HCEC 1CT (cell line): ENCODE measurements at places on chromosomes 6 and 20.

DNA sequence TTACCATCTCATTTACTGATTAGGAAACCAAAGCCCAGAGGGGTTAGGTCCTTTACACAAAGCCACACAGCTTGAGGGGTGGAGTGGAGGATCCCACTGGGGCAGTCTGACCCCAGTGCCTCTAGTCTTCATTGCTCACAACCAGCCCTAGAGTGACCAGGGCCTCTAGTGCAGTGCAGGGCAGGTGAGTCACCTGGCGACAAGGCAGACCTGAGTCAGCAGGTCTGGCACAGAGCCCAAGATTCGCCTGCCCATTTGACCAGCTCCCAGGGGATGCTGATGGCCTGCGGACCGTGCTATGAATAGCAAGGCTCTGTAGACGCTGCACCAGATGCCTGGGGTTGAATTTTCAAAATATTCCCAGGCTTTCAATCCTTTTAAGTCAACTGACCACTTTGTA lies 29.9 kb downstream of the CDH26 start:
- no peak for DNase-seq

DNA sequence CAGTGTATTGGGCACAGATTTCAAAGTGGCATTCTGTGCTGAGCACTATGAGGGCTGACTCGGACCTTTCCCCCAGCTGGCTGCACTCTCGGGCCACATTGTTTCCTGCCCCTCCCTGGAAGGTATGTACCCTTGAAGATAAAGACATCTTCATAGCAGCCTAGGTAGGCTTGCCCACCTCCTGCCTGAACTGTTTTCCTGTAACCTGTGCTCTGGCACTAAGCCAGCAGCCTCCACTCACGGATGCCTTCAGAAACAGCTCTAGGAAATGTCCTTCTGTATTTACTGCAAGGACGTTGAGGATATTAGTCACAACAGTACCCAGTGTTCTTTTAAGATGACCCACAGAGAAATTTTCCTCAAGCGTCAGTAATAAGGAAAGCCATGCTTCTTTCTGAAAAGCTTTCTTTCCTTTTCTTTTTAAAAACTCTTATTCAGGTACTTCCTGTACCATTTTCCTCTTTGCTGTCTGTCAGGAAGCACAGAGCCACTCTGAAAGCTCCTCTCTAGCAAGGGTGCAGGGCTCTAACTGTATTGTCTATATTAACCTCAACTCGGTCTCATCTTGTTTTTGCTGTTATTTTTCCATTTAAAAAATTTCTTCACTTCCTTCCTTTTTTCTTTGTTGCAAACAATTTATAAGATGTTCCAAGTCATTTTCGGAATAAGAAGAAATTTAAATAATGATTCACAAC lies 43.5 kb downstream of the TTI1 start:
- DNase-seq = peak; percentile 14

DNA sequence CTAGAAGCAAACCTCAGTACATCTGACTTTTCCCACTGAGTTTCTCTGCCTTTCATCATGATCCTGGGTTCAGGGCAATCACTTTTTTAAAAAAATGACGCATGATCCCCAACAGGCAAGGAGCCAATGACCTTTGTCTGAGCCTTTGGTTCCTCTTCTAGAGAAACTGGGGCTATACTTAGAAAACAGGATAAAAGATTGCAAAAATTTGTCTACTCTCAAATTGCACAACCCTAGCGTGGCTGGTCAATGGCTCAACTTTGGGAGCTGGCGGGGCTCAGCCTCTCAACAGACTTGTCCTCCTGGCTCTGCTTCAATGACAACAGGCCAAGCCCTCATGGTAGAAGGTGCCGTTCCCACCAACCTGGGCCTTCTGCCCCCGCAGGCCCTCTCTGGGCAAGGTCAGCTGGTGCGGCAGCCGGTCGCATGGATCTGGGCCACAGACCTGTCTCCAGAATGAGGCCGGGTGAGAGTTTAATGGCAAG lies 48.7 kb downstream of the PDYN start:
- peak; percentile 57 for DNase-seq

DNA sequence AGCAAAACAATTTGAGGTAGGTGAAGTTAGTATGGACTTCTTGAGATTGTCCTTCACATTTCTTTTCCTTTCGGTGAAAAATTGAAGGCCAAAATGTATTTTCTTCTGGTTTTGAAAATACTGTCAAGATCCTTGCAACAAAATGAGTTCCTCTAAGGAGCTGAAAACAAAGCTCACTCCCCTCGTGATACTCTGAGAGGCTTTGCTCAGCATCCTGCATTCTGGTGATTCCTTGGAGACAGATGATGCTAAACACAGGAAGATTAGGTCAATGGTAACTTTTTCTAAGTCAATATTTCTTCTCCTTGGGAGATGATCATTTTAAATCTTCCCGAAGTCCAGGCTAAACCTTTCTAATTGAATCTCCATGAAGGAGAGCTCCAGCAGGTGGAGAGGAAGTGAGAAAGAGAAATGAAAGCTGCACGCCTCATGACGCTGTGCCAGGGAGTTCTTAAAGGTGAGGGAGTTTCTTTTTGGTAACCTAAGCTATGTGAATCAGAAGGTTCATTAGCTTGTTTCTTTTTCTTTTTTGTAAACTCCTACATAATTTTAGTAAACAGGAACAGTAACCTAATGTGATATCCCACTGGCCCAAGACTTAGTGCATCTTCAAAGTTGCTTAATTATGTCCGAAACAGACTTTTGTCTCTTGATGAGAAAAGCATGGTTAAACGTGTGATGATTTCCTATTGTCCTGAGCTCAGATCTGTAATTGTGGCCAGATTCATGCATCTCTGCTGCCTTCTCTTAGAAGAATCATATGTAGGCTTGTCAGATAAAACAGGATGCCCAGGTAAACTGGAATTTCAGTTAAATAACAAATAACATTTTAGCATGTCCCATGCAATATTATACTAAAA lies 15.0 kb downstream of the ESR1 start:
- no peak for DNase-seq

- peak; percentile 57 for DNase-seq
Observed at GRCh38 chr20:19885939-19886660, 128.0 kb downstream of the RIN2 start.

DNA sequence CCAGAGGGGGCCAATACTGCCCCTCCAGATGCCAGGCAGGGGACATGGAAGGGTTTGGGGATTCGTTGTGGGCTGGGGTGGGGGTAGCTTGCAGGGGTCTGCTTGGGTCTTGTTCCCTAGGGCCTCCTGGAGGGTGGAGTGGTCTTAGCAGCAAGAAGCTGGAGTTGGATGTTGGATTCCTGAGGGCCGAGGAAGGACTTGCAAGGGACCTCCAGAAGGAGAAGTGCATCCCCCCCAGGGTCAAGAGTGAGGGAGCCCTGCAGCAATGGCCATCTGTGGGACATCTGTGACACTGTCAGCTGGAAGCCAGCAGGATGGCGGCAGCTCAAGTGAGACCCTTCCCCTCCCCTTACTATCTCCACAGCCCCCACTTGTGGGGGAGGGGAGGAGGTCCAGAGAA lies 25.4 kb upstream of the CCN5 start:
- no peak for DNase-seq

GRCh38 chr6:11194356-11195218 lies 37.9 kb downstream of the NEDD9 start:
- DNase-seq = peak; percentile 65

- DNase-seq = peak; percentile 93
Observed at GRCh38 chr6:21593412-21593926, at the start of gene SOX4. SOX4 (plus strand) TSS chr6:21593751; CDS start chr6:21594535, 784 bp downstream.

GRCh38 chr20:23240519-23240918 lies 110.1 kb upstream of the NXT1 start:
- DNase-seq = no peak

DNA sequence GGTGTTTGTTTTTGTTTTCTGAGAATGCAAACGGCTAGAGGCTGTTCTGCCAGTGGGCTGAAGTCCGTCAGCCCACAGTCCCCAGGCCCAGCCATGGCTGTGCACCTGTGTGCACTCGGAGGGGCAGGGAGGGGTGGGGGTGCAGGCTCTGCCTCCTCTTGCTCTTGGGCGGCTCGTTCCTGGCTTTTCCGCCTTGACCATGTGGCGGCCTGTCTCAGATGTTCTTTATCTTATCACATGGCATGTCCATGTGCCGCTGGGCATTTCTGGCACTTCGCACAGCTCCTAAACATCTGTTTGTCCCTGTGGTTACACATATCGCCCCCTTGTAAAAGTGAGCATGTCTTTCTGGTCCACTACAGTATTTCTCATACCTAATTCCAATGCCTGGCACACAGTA lies 137.0 kb downstream of the CDH4 start:
- no peak for DNase-seq

- peak; percentile 98 for DNase-seq
Observed at GRCh38 chr6:63804381-63804956, 168.9 kb downstream of the PHF3 start.

DNA sequence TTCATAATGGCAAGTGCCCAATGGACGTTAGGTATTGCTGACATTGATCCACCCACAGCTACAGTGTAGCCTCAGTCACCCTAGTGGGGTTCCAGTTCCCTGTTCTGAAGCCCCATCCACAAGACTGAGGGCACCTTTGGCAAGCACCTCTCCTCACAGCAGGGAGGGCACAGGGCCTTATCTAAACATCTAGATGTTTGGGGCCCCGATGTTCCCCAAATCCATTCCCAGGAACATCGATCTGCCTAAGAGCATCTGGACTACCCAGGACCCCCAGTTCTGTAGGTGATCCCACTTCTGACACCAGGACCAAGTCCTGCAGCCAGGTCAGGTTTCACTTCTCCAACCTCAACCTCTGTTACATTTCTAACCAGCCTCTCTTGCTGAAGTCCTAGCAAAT lies 10.6 kb downstream of the APCDD1L start:
- no peak for DNase-seq

- DNase-seq = peak; percentile 43
Observed at GRCh38 chr6:55853008-55854001, 22.1 kb downstream of the BMP5 start.

GRCh38 chr6:39602601-39603519 lies 122.3 kb downstream of the KIF6 start:
- DNase-seq = no peak

GRCh38 chr6:90008908-90009501 lies 114.7 kb downstream of the GJA10 start:
- peak; percentile 28 for DNase-seq

GRCh38 chr20:51496964-51497363 lies 45.6 kb downstream of the NFATC2 start:
- DNase-seq = no peak

- no peak for DNase-seq
Observed at GRCh38 chr6:151018046-151018445, 152.5 kb downstream of the MTHFD1L start.

DNA sequence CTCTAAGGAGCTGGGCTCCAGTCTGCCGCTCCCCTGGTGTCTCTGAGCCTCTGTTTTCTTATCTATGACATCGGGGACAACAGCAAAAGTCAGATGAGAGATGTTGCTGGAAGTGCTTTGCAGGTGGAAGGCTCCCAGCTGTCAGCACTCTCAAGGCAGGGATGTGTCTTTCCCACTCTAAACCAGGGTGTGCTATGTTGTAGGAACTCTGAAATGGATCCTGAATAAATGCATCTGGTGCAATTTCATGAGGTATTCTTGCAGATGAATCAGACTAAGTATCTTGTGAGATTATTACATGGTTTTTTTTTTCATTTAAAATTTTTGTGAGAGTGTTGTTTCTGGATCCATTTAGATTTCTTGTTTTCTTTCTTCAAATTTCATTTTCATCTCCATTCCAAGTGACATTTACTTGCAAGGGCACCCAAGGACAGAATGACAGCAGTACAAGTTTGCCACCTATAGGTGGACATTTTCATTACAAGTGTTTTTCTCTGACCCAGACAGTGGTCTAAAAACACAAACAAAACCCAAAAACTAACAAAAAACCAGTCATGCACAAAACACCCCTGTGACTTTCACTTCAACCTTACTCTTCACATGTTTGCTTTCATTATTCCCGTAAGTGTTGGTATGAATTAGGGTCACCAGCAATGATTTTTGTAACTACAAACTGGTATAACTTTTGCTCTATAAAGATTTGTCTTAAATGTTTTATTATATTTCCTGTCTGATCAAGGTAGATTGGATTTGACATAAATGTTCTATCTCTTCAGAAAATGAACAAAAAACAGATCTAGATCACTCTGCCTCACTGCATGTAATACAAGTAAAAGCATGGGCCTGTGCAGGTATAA lies 14.7 kb upstream of the SIM1 start:
- peak; percentile 55 for DNase-seq

GRCh38 chr6:44219815-44220784 lies 3.3 kb upstream of the SLC29A1 start:
- no peak for DNase-seq

GRCh38 chr6:36389353-36389752 lies 1.9 kb upstream of the ETV7 start:
- no peak for DNase-seq

GRCh38 chr6:90416322-90416721 lies 119.7 kb upstream of the BACH2 start:
- DNase-seq = no peak

DNA sequence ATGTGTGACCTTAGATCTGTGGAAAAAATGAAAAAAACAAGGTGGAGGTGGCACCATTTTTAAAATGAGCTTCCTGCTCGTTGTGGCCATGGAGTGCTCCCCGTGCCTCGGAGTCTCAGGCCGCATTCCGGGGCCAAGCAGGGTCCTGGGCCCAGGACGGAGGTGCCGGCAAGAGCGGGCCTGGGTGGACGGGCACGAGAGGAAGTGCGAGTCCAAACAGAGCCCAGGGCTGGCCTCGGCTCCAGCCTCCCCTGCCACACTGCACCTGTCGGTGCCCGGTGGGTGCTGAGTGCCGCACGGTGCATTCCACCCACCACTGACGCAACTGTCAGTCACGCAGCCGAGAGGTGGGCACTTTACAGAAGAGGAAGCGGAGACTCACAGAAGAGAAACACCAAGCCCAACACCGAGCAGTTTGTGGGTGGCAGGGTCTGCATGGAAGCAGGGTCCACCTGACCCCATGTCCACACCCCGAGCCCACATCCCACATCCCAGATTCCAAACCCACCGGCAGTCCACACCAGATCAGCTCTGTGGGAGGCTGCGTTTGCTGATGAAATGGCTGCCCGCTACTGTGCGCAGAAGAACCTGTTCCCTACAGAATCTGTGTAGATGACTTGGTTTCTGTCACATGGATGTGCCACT lies 97.7 kb downstream of the PSMB1 start:
- no peak for DNase-seq

DNA sequence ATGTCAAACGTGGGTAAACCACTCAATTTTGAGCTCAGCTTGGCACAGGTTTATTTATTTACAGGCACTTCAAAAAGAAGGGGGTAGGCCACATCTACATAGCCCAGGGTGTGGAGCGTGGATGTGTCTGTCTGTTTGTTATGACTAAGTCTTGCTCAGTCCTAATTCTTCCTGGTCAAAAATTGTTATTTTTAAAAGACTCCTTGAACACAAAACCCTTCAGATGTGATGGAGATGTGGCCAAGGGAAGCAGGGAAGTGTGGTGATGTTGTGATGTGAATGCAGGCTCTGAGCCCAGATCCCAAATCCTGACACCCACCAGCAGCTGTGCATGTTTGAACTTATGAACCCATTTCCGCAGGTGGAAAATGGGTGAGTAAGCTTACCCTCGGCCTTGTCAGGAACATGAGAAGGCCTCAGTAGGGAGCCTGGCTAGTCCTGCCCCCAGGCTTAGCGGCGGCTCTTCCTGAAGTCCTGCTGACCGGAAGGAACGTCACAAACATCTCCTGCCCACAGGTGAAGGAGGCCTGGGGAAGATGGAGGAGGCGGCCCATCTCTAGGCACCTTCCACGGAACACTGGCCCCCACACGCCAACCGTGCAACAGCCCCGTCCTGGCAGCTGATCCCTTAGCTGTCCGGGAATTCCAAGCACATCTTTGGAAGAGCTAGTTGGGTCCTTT lies 119.7 kb downstream of the MYLK4 start:
- DNase-seq = peak; percentile 50
